Breast epithelium (tissue), 4 donors: ENCODE measurements at places on chromosomes 6 and 20.
A peak's percentile ranks its signal among the peaks of the same experiment; 100 is the strongest.

DNA sequence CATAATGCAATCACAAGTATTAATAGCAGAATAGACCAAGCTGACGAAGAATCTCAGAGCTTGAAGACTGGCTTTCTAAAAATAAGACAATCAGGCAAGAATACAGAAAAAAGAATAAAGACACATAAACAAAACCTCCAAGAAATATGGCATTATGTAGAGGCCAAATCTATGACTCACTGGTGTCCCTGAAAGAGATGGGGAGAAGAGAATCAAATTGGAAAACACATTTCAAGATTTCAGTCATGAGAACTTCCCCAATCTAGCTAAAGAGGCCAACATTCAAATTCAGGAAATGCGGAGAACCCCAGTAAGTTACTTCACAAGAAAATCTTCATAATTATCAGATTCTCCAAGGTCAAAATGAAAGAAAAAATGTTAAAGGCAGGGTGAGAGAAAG is 69.0 kb upstream of the PDE7B start:
- no peak for DNase-seq
- no peaks in the 10 kb centered on the region for H3K4me1 ChIP-seq
- no peak overlapping the region for H3K4me3 ChIP-seq
- no peak overlapping the region for H3K27ac ChIP-seq
- no peaks in the 10 kb centered on the region for H3K36me3 ChIP-seq

GRCh38 chr20:550611-551010 is 7.0 kb upstream of the CSNK2A1 start:
- H3K27ac ChIP-seq, result no peak overlapping the region
- no peak overlapping the region for H3K4me3 ChIP-seq
- no peaks in the 10 kb centered on the region for H3K36me3 ChIP-seq
- H3K27me3 ChIP-seq, result peaks cover 14% of the 10 kb centered on the region
- H3K4me1 ChIP-seq, result no peaks in the 10 kb centered on the region

GRCh38 chr6:111430605-111431376 is 52.2 kb downstream of the REV3L start:
- DNase-seq, result no peak
- H3K27me3 ChIP-seq, result no peaks in the 10 kb centered on the region
- no peak overlapping the region for H3K27ac ChIP-seq
- H3K4me3 ChIP-seq, result no peak overlapping the region

DNA sequence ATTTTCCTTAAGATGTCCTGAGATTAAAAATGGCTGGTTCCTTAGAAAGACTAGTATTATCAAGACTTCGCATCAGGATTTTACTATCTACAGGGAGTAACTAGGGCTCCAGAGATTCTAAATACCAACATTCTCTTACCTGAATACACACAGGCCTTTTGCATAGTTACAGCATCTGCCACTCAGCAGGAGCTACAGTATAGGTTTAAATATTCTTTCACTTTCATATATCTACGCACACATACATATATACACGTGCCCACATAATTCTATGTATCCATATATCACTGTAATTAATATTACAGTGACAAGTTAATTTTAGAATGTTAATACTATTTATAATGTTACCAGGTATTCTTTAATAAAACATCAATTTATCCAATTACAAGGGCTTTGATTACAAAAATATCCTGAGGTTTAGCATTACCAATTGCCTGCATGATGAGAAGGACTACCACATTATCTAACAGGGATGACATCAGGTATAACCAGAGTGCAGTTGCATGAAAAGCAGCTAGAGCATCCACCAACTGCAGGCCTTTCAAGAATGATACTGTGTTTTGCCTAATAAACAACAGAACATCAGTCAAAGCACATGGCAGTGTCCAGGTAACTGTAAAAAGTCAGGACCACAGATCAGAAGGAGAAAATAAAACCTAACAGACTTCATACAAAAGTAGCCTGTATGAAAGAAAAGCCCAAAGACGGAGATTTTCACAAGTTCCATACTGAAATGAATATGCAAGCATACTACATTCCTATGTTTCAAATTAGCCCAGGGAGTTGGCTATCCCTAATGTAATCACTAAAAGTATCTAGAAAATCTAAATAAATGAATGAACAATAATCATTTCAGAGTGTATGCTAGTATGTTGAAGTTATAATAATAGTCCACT is 268.7 kb downstream of the PTPRK start:
- H3K4me1 ChIP-seq, result no peaks in the 10 kb centered on the region
- no peaks in the 10 kb centered on the region for H3K27me3 ChIP-seq
- no peak overlapping the region for H3K4me3 ChIP-seq
- no peak overlapping the region for H3K27ac ChIP-seq
- no peak for DNase-seq

- no peak overlapping the region for H3K4me3 ChIP-seq
- no peaks in the 10 kb centered on the region for H3K4me1 ChIP-seq
- H3K36me3 ChIP-seq, result no peaks in the 10 kb centered on the region
Observed at GRCh38 chr6:133805876-133806275, 83.0 kb upstream of the TCF21 start.

- H3K27me3 ChIP-seq, result peaks cover 42% of the 10 kb centered on the region
- no peak for DNase-seq
- no peaks in the 10 kb centered on the region for H3K36me3 ChIP-seq
- no peak overlapping the region for H3K27ac ChIP-seq
Observed at GRCh38 chr6:6320901-6321300, 439 bp upstream of the F13A1 start.

- no peak overlapping the region for H3K4me3 ChIP-seq
Observed at GRCh38 chr6:155962276-155962675, 506.6 kb upstream of the NOX3 start.

GRCh38 chr20:78338-78737 is 9.1 kb upstream of the DEFB125 start:
- H3K4me3 ChIP-seq, result no peak overlapping the region
- H3K27ac ChIP-seq, result no peak overlapping the region
- H3K36me3 ChIP-seq, result no peaks in the 10 kb centered on the region
- DNase-seq, result no peak
- no peaks in the 10 kb centered on the region for H3K27me3 ChIP-seq

DNA sequence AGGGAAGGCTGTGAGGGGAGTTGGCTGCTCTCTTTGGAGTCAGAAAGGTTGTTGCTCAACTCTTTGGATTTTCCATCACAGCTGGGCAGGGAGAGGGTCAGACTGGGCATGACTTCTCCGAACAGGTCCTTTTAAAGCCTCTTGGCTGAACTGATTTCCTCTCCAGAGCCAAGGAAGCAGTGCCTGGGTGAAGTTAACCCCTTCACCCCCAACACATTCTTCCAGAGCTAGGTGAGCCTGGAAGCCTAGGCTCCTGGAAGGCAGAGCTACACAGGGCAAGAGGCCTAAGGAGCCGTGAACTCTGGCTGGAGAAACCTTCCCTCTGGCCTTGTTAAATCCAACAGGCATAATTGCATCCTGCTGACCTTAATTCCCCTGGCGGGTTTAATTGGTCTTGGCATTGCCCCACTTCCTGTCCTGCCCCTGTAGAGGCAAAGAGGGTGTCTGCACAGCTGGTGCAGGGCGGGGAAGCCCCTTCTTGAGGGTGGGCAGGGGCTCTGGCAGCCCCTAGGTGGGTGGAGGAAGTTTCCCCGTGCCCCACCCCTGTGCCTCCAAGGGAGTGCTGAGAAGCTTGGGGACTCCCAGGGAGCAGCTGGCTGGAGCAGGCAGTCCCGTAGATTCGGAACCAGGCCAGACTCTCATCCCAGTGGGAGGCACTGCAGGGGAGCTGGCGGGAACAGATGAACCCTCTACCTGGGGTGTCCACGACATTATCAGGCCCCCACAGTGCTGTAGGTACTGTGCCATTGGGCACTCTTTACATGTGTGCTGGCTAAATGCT is 3.6 kb upstream of the MYLK2 start:
- H3K4me1 ChIP-seq, result no peaks in the 10 kb centered on the region
- H3K27ac ChIP-seq, result no peak overlapping the region
- H3K27me3 ChIP-seq, result no peaks in the 10 kb centered on the region
- DNase-seq, result no peak
- H3K4me3 ChIP-seq, result no peak overlapping the region

GRCh38 chr20:19885939-19886660 is 128.0 kb downstream of the RIN2 start:
- DNase-seq, result peak; percentile 54
- H3K4me1 ChIP-seq, result peaks cover 36% of the 10 kb centered on the region
- peak overlapping the region; percentile 27 for H3K4me3 ChIP-seq
- no peaks in the 10 kb centered on the region for H3K27me3 ChIP-seq

- H3K36me3 ChIP-seq, result no peaks in the 10 kb centered on the region
- no peak overlapping the region for H3K4me3 ChIP-seq
- no peak for DNase-seq
- H3K27ac ChIP-seq, result no peak overlapping the region
- no peaks in the 10 kb centered on the region for H3K27me3 ChIP-seq
Observed at GRCh38 chr6:155301867-155302266, 12.4 kb downstream of the TFB1M start.

DNA sequence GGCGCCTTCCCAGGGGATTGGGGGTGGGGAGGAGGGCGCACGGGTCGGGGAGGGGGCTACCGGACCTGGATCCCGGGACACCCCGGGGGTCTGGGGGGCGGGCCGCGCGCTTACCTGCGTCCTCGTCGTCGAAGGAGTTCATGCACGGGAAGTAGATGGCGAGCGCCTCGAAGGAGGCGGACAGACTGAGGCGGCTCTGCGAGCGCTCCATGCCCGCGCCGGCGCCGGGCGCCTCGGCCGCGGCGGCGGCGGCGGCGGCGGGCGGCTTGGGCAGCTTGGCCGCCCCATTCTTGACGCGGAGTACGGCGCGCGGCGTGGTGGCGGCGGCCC is 320 bp downstream of the RIMS4 start:
- DNase-seq, result no peak
- no peaks in the 10 kb centered on the region for H3K4me1 ChIP-seq
- H3K27me3 ChIP-seq, result peaks cover 53% of the 10 kb centered on the region
- no peak overlapping the region for H3K27ac ChIP-seq
- peak overlapping the region; percentile 38 for H3K4me3 ChIP-seq
- no peaks in the 10 kb centered on the region for H3K36me3 ChIP-seq

DNA sequence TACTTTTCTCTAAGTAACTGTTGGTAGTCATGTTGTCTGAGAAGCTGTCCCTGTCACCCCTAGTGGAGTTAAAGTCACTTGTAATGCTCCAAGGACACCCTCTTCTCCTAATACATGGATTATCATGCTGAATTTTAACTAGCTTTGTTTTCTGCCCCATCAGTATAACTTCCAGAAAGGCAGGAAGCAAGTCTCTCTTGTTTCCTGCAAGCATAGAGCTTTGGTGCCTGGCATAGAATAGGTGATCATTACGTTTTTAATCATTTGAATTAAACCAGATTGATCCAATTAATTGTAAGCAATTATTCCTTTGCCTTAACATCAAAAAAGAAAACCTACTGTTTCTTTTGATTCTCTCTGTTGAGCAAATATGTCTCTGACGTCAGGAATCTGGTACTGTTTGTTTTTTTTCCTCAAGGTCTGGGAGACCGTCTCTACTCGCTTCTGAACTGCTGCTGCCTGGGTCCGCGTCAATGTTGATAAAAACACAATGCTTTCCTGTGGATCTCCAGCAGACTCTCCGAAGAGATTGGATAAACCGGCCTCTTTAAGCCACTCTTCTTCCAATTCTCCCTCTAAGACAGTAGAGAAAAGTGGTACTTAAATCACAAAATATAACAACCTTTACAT is 71.8 kb downstream of the ARHGAP18 start:
- no peak overlapping the region for H3K27ac ChIP-seq
- H3K4me1 ChIP-seq, result no peaks in the 10 kb centered on the region
- no peak overlapping the region for H3K4me3 ChIP-seq
- H3K27me3 ChIP-seq, result no peaks in the 10 kb centered on the region

GRCh38 chr20:4233520-4233919 is 218.2 kb upstream of the RNF24 start:
- H3K4me1 ChIP-seq, result no peaks in the 10 kb centered on the region
- H3K4me3 ChIP-seq, result no peak overlapping the region
- peaks cover 4% of the 10 kb centered on the region for H3K27me3 ChIP-seq
- no peak for DNase-seq

GRCh38 chr6:35146453-35146852 is 5.3 kb upstream of the TCP11 start:
- no peak overlapping the region for H3K27ac ChIP-seq
- no peaks in the 10 kb centered on the region for H3K4me1 ChIP-seq
- no peaks in the 10 kb centered on the region for H3K36me3 ChIP-seq
- H3K27me3 ChIP-seq, result no peaks in the 10 kb centered on the region

DNA sequence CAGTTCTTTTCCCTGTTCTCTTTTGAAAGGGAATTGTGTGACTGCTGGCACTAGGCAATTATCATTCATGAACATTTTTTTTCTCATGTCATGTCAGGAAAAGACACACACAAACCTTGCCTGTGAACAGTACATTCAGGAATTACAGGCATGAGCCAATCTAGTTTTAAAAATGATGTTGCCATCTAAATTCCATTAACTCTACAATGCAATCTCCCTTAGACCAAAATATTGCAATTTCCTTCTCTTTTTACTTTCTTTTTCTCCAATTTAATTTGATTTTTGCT is 127.5 kb upstream of the STMND1 start:
- no peak overlapping the region for H3K4me3 ChIP-seq
- H3K36me3 ChIP-seq, result no peaks in the 10 kb centered on the region
- no peaks in the 10 kb centered on the region for H3K4me1 ChIP-seq
- DNase-seq, result no peak

- H3K4me1 ChIP-seq, result no peaks in the 10 kb centered on the region
- H3K4me3 ChIP-seq, result no peak overlapping the region
Observed at GRCh38 chr20:60064554-60065196, 106.5 kb downstream of the CDH26 start.

DNA sequence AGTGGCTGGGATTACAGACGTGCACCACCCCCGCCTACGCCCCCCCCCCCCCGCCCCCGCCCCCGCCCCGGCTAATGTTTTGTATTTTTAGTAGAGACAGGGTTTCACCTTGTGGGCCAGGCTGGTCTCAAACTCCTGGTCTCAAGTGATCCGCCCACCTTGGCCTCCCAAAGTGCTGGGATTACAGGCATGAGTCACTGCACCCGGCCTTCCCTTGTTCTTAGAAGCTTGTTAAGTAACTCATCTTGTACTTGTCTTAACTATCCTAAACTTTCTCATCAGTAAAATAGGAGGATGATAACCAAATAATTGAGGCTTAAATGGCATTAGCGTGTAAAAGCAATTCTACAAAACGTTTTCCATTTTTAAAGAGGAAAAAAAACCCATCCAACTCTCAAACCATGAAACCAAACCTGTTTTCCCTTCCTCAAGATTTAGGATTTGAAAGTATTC is 4.2 kb downstream of the CDYL start:
- no peaks in the 10 kb centered on the region for H3K36me3 ChIP-seq
- DNase-seq, result no peak
- no peak overlapping the region for H3K4me3 ChIP-seq
- no peaks in the 10 kb centered on the region for H3K27me3 ChIP-seq
- no peak overlapping the region for H3K27ac ChIP-seq
- no peaks in the 10 kb centered on the region for H3K4me1 ChIP-seq
